Putamen (tissue), 1 donor: ENCODE measurements at places on chromosomes 3 and 15.

- no peak for DNase-seq
Measured at GRCh38 chr3:97932387-97932801, 39.8 kb downstream of the RIOX2 start.

- no peak for DNase-seq
Measured at GRCh38 chr3:46483825-46484224, 14.0 kb upstream of the RTP3 start.

- no peak for DNase-seq
Measured at GRCh38 chr15:70613271-70613670, 150.1 kb downstream of the UACA start.

DNA sequence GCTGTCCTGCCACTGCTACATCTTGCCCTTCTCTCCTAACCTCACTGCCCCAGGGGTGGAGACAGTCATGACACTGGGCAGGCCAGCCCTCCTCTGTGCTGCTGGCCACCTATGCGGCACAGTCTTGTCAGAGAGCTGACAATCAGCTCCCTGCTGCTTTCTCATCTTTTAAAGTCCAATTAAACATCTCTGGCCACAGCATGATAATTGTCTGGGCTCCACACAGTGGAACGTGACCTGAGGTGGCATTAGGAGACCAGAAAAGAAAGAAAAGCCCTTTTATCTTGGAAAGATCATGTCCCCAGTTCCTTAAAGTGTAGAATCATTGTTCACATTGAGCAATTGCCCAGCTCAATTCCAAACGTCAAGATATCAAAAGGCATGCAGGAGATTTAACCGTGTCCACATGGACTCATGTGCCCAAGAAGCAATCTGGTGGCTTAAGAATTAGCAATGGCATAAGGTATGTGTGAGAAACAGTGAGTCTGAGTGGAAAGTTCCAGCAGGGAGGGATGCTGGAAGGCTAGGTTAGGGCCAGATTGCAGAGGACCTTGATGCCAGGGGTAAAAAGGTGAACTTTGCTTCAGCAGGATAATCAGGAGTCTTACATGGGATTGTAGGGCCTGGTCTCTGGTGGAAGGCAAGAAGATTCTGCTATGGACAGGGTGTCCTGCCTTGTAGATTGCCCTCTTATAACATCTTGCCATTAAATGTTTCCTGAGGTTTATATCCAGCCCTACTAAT is 15.3 kb upstream of the CACNA1D start:
- no peak for DNase-seq

DNA sequence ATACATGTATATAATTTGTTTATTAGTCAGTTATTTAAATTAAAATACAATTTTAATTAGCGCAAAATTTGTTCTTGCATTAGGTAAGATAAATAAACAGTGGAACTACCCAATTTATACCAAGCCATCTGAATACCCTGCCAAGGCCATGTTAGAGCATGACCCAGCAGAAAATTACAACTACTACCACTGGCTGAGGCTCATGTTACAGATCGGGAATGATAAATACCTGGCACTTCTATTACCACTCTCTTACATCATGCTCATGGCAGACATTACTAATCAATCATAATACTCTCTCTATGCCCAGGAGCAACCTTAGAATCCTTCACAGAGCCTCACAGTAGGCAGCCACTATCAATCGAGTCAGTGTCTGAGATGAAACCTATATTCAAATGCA is 21.2 kb upstream of the LMOD3 start:
- no peak for DNase-seq

- no peak for DNase-seq
Measured at GRCh38 chr3:124007186-124007585, 15.3 kb upstream of the ROPN1 start.

DNA sequence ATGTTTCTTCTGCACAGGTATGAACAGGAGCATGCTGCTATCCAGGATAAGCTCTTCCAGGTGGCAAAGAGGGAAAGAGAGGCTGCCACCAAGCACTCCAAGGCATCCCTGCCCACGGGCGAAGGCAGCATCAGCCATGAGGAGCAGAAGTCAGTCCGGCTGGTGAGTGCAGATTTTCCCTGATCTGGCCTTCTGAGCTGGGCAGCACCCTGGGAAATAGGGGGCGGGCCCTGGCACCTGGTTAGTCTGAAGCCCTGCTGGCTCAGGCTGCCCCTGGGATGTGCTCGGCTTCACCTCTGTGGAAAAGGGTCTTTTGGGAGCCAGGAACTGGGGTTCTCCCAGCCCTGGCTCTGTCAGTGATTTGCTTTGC is 29.0 kb downstream of the CHCHD6 start:
- DNase-seq: no peak

- no peak for DNase-seq
Measured at GRCh38 chr3:178001670-178002101, 534.5 kb upstream of the KCNMB2 start.

- DNase-seq: no peak
Measured at GRCh38 chr3:30855400-30856292, 38.8 kb downstream of the GADL1 start.

GRCh38 chr3:186368717-186369116 is 6.7 kb upstream of the DGKG start:
- DNase-seq: no peak

DNA sequence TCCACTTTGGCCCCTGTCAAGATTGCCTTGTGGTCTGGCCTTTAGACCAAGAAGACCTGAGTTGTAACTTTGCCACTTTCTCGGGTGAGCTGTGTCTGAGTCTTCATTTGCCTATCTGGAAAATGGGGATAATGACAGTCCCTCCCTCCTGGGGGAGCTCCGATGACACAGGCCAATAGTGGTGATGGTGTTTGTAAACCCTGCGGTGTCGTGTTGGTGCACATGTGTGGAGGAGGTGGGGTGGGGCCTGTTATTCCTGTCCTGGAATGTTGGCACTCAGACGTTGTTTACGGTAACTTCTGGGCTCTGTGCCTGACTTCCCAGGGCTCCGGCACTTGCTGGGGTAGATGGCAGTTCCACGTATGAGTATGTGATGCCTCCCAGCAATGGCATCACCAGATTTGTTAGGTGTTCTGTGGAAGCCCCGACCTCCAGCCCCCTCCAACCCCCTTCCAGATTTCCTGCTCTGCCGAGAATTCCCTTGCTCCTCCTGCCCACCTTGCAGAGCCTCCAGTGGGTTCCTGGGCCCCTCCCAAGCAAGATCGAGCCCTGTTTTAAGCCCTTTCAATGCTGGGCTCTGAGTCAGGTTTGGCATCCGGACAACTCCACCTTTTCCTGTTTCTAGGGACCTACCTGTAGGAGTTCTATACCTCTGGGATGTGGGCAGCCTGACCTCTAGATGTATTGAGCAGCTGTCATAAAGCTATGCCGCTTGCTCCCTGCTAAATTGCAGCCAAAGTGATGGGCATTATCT is 31.4 kb downstream of the HRH1 start:
- no peak for DNase-seq

GRCh38 chr15:41689834-41690233 is 29.6 kb downstream of the MGA start:
- DNase-seq: no peak
